ENCODE measurements at places on chromosomes 1 and 21.
A peak's percentile ranks its signal among the peaks of the same experiment; 100 is the strongest.

DNA sequence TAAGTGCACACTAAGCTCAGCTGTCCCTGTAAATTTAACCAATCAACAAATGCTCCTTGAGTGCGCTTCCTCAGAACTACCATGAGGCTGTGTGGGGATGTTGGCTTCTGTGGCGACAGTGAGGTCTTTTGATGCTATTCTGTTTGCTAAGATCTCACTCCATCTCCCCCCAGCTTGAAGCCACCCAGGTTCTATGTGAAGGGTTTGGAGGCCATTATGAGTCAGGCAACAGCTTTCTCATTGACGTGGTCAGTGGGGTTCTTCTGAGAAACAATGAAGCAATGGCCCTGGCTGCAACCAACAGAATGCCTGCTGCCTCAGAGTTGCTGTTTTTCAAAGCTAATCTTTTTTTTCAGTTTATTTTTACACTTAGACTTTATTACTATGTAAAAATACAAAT is 205.5 kb downstream of the PTBP2 start:
- peak; percentile 74 for DNase-seq

DNA sequence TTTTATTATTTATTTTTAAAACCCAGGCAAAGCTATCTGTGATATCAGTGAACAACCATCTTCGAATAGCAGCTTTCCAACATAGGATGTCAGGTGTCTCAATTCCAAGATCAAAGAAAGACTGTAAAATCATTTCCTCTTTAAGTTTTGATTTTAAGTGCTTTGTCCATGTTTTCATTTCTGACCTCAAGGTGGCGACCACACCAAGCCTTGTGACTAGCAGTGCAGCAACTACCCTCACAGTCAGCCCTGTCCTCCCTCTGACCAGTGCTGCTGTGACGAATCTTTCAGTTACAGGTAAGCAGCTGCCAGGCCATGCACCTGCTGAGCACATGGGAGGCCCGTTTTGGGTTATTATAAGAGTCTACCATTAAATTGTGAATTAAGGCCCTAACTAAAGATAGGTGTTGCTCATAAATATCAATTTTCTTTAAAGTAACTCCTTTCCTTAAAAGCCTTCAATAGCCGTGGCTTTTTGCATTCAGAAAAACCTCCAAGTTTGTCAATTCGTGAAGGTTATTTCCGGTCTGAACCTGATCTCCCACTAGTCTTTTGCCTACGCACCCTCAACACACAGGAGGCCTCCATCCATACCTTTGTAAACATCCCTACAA is 117.0 kb downstream of the CD247 start:
- DNase-seq, result peak; percentile 77

DNA sequence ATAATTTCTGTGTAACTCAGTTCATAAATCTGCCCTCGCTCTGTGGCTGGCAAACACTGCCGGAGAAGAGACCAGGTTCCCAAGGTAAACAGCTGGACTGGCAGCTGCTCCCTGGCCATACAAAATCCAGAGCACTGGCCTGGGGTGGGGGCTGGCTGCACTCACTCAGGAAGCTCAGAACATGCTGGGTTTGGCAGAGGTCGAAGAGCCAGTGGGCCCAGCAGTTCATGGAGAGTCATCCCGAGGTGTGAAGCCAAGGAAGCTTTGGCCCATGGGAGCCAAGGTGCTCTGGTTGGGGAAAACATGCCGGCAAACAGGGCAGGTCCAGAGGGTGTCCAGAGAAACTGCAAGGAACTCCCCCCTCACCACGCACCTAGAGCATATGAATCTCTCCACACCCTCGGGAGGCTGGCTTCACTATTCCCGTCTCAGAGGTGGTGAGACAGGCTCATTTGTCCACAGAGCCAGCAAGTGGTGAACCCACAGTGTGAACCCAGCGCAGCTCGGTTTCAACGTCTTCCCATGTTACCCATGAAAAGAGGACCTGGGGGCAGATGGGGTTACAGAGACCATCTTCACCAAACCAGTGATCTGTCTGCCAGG is 102.4 kb downstream of the DMRTB1 start:
- no peak for DNase-seq

- DNase-seq, result peak; percentile 47
Observed at GRCh38 chr1:44239331-44239960, 26.2 kb downstream of the DMAP1 start.

- no peak for DNase-seq
Observed at GRCh38 chr1:190098107-190098506, 379.6 kb downstream of the BRINP3 start.

- DNase-seq, result no peak
Observed at GRCh38 chr1:26854906-26855305, 8.0 kb upstream of the SFN start.

- DNase-seq, result no peak
Observed at GRCh38 chr1:1627261-1627828, 4.6 kb upstream of the MMP23B start.

- no peak for DNase-seq
Observed at GRCh38 chr1:48248356-48248755, 25.8 kb downstream of the SLC5A9 start.

- DNase-seq, result no peak
Observed at GRCh38 chr1:53468374-53468773, 9.2 kb downstream of the DMRTB1 start.

- peak; percentile 46 for DNase-seq
Observed at GRCh38 chr1:13543451-13544220, 29.8 kb upstream of the LRRC38 start.

DNA sequence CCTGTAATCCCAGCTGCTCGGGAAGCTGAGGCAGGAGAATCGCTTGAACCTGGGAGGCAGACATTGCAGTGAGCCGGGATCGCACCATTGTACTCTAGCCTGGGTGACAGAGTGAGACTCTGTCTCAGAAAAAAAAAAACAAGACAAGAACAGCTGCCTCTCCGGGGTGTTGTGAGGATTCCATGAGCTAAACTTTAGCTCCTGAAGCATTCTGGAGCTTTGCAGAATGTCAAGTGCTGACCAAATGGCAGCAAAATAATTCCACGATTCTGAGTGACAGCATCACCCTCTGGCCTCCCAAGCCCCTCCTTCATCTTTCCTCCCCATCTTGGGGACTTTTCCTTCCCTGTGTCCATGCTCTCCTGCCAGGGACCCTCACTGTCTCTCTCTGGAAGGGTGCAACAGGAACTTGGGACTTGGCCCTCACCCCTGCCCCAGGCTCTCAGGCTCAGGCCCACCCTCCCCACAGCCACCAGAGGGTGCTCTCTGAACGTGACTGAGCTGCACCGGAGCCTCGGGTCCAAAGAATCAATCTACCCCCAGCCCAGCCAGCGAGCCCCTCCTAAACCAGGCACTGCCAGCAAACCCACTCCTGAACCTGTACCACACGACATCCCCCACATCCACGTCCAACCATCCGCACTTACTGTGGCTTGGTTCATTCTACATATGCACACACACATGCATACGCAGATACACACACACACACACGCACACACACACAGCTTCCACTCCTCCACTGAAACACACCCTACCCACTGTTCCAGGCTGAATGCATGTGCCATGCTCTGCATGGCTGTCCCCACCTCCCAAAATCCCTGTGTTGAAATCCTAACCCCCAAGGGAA is 45.7 kb downstream of the ACOT7 start:
- DNase-seq, result peak; percentile 48

- DNase-seq, result no peak
Observed at GRCh38 chr1:243246916-243247315, 8.2 kb downstream of the CEP170 start.

DNA sequence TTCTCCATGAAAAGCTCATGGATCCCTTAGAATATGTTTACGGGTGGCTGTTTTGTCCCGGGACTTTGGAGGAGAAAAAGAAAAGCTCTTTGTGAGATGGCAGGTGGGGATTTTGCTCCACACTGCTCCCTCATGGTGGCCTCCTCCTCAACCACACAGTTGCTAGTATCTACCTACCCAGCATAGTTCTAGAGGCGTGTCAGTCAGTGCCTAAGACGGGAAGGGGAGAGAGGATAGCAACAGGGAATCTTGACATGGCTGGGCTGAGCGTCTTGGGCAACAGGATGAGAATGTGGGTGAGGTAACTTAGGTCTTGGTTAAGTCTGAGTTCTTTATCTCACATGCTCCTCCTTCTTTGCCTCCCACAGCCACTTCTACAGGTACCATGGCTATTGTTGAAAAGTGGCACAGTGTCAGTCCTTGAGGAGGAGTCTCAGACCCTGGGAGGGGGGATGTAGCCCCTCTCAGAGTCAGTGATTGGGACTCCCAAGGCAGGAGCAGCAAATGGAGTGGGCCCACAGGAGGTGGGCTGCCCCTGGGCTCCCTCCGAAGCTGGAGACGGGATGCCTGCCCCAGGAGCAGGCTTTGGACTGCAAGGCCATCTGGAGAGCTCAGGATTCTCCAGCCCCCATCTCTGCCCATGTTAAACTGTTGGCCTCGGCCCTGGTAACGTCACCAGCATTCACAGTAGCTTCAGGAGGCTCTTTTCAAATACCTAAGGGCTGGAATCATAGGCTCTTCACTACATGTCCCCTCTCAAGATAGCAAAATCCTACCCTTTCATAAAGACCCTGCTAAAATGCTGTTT is 75.4 kb downstream of the TENT5C start:
- no peak for DNase-seq

- DNase-seq, result peak; percentile 71
Observed at GRCh38 chr1:77948841-77949424, 29.9 kb downstream of the FUBP1 start.

GRCh38 chr1:226776066-226776465 is 37.0 kb upstream of the ITPKB start:
- no peak for DNase-seq

- no peak for DNase-seq
Observed at GRCh38 chr1:156180471-156180870, 13.4 kb upstream of the SLC25A44 start.

- DNase-seq, result no peak
Observed at GRCh38 chr1:166960858-166961474, 14.4 kb downstream of the ILDR2 start.

GRCh38 chr1:168437821-168438220 is 106.0 kb downstream of the XCL2 start:
- no peak for DNase-seq

- no peak for DNase-seq
Observed at GRCh38 chr1:53310847-53311681, 16.8 kb downstream of the LRP8 start.

DNA sequence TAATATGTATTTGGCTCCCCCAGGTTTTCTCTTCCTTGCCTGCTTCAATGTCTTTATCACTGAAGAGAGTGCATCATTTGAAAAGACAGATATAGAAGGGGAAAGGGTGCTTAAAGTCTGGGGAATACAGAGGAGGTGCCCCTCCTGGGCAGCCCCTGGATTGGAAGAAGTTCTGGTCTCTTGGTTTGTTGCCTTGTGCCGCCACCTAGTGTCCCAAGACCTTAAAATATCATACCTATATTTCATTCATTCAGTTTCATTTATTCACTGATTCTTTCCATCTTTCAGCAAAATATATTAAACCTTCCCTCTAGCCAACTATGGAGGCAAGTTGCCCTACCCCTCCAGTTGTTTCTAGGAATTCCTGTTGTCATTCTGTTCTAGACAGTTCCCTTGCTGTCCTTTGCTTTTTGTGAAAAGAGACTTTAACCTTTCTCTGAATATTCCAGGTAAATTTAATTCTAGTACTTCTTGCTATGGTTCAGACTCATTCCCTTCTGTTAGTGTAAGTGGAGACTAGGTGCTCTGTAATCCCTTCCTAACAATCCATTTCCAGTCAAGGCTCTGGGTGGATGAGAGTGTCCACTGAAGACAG is 56.1 kb downstream of the MEF2D start:
- peak; percentile 49 for DNase-seq

- DNase-seq, result no peak
Observed at GRCh38 chr1:20668581-20668980, 7.4 kb upstream of the DDOST start.

- peak; percentile 95 for DNase-seq
Observed at GRCh38 chr1:230899841-230900251, 31.5 kb upstream of the C1orf198 start.

- DNase-seq, result no peak
Observed at GRCh38 chr1:43781574-43781973, 74.2 kb downstream of the ST3GAL3 start.

DNA sequence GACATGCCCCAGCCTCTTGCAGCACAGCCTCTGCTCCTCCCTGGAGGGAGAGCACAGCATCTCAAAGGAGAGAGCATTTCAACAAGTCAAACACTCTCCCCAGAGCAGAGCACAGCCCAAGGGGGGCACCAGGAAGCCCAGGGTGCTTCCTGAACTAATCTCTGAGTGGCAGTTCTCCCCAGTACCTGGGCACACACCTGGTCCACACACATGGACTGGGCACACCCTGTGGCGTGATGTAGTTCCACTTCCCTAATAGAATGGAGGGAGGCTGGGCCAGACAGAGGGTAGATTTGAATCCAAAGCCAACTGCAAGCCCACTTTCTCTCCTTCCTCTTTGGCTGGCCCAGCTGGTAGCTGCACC is 55.5 kb downstream of the CD46 start:
- DNase-seq, result no peak

DNA sequence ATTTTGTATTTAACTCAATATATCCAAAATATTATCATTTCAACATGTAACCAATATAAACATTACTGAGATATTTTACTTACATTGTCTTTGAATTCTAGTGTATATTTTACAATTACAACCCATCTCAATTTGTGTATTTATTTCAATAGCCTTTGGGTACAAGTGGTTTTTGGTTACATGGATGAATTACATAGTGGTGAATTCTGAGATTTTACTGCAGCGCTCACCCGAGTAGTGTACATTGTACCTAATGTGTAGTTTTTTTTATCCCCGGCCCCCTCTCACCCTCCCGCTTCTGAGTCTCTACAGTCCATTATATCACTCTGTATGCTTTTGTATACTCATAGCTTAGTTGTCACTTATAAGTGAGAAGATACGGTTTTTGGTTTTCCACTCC is 117.0 kb upstream of the GALNT2 start:
- DNase-seq, result no peak

- DNase-seq, result peak; percentile 49
Observed at GRCh38 chr1:36576118-36576517, 93.4 kb upstream of the CSF3R start.

DNA sequence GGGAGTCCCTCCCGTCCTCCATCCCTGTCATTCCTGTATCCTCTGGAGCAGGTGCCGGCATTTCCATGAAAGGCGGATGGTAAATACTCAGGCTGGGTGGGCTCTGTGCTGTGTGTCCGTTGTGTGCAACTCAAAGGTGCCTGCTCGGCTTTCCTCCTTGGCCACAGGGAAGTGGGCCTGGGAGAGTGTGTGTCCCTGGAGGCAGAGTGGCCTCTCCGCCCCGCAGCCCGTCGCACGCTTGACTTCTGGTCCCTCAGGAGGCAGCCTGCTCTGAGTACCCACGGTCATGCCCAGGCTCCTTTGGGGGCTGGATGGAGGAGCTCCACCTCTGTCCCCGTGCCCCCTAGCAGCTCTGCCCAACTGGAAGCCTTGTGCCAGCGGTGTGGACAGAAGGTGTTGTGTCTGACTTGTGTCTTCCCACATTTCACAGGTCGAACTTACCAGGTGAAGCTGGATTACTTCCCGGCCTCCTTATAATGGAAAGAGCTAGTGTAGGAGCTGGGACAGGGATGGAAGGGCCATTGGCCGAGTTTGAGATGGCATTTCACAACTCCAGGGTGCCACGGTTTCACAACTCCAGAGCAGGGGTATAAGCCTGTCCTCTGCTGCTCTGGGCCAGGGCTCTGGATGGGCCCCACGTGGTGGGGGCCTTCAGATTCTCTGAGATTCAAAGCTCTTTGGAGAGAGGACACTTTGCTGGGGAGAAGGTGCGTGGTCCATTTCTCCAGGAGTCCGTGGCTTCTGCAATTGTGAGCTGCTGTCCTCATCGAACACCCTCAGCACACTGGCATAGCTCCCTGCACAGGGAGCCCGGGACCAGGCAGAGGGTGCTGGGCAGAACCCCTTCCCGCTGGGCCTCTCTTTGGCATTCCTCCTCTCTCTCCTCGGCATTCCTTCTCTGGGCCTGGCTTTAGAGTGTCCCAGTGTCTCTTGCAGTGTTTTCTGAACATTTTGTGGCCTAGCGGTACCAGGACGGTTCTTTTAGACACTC is 152.7 kb upstream of the COL6A1 start:
- no peak for DNase-seq
